ENCODE measurements at places on chromosomes 6 and 20.

DNA sequence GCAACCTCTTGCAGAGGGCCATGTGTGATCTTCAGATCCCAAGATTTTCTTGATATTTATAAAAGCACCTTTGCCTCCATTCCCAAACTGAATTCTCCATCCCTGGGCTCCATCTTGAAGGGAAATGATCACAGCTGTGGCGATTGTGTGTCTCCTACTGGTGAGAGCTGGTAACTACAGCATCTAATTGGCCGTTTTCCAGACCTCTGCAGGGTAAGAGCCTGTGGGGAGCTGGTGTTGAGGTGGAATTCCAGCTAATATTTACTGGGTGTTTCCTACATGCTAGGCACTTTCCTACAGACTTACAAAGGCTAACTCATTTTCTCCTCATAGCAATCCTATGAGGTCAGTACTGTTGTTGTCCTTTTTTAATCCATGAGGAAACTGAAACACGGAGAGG is 59.2 kb upstream of the FNDC1 start:
- ATAC-seq, result no peak

GRCh38 chr6:159257846-159258245 is 88.6 kb downstream of the FNDC1 start:
- ATAC-seq, result no peak

- ATAC-seq, result no peak
Measured at GRCh38 chr6:137851669-137852068, 15.4 kb upstream of the TNFAIP3 start.

DNA sequence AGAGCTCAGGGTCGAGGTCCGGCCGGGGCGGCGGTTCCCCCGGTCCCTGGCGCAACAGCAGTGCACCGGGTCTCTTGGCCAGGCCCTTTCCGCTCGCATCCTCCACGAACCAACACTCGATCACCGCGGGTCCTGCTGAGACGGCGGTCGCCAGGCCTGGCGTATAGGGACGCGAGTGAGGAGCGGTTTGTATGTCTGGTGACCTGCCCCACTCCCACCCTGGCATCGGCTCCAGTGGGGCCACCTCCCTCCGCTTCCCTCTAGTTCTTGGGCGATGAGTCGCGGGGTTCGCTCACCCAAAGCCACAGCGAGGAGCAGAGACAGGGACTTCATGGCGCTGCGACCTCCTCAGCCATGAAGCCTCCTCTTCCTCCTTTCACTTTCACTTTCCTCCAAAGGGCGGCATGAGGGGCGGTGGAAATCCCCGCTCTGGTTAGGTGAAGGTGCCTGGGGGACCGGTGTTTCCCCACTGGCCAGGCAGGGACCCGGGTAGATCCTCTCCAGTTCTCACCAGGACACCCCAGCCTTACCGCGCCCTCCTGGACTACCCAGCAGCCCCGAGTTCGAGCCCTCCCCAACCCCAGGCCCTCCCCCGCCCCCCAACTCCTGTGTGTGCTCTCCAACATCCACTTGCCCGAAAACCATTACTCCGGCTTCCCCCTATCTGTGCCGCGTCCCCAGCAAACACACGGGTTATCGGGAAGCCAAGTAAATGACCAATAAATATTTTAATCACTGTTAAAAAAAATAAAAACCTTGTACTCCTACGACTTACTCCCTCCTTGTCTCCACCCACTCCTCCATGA is at the start of gene TAPBP:
Gene TAPBP, minus strand, starts transcription at position 370 of the 806 bp plus-strand sequence. Its CDS starts 37 bp downstream, at position 333.
- ATAC-seq, result peak; percentile 75

- ATAC-seq, result peak; percentile 44
Measured at GRCh38 chr20:57212534-57213276, 53.7 kb downstream of the BMP7 start.

DNA sequence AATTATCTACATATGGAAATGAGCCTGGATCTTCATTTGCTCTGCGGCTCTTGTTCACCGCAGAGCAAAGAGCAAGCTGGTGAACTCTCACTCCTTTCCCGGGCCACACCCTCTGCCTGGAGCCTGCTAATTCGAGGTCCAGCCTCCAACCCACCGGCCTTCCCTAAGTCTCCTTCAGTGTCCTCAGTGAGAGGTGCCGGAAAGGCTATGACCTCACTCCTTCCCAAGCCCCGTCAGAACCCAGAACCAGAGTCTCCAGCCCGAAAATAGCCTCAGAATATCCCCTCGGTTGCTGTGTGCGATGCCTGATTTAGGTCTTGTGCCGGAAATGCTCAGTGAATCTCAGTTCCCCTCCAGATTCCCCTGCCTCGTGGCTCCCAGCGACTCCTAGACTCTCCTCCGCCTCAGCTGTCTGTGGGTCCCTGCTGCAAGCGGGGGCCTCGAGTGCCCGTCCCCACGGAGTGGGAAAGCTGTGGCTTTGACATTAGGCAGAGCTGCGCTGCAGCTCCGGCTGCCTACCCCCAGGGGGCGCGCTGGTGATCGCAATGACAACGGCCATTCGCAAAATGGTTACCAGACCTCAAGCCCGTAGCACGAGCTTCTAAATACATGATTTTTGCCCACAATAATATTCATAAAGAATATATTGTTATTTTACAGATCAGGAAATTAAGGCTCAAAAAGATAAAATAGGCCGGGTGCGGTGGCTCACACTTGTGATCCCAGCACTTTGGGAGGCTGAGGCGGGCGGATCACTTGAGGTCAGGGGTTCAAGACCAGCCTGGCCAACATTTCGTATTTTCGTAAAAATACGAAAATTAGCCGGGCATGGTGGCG is 4.1 kb upstream of the BNIP5 start:
- peak; percentile 84 for ATAC-seq
